ENCODE measurements at places on chromosomes 1 and 21.
A peak's percentile ranks its signal among the peaks of the same experiment; 100 is the strongest.

GRCh38 chr1:211285196-211285595 is 26.0 kb downstream of the RCOR3 start:
- no peak for DNase-seq

DNA sequence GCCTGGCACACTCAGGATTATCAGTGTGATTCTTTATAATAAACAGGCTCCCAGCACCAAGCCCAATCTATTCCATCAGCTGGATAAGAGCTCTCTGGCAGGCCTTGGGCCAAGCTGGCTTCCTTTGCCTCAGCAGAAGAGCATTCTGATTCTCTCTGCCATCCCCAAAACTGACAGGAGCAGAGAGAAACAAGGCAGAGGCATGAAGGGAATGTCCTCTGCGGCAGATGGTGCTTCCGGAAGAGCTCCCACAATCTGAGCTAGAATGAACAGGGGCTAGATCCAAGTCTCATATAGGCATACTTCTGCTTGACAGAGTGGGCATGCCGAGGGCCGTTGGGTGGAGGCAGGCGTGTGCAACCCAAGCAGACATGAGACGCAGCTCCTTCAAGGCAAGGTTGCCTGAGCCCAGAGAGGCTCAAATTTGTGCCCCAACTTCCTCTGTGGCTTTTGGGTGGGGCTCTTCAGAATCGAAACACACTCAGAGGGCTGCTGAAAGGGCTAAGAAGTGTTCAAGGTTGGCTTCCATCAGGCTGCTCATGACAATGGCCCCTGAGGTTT is 4.0 kb downstream of the CAPN2 start:
- no peak for DNase-seq

- DNase-seq = peak; percentile 50
Measured at GRCh38 chr1:48817505-48818114, 40.9 kb upstream of the BEND5 start.

- DNase-seq = peak; percentile 64
Measured at GRCh38 chr1:147201276-147201675, 23.9 kb downstream of the FMO5 start.

DNA sequence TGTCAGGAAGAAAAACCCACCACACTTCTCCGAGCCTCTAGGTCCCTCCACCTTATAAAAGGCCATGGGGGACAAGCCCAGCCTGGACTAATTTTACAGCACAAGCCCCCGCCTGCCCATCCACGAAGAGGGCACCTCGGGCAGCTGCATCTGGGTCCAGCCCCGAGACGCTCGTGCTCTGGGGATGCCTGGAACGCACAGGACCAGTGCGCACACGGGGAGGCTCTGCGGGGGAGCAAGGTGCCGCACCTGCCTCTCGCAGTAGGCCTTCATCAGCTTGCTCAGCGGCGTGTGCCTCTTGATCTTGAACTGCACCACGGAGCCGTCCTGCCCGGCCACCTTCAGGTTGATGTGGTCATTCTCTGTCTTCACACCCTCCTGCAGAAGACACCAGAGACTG is 4.1 kb downstream of the SUMO3 start:
- no peak for DNase-seq

GRCh38 chr1:13664451-13664850 is 35.5 kb upstream of the PRDM2 start:
- no peak for DNase-seq

- no peak for DNase-seq
Measured at GRCh38 chr21:46130831-46131587, 24.4 kb downstream of the FTCD start.

DNA sequence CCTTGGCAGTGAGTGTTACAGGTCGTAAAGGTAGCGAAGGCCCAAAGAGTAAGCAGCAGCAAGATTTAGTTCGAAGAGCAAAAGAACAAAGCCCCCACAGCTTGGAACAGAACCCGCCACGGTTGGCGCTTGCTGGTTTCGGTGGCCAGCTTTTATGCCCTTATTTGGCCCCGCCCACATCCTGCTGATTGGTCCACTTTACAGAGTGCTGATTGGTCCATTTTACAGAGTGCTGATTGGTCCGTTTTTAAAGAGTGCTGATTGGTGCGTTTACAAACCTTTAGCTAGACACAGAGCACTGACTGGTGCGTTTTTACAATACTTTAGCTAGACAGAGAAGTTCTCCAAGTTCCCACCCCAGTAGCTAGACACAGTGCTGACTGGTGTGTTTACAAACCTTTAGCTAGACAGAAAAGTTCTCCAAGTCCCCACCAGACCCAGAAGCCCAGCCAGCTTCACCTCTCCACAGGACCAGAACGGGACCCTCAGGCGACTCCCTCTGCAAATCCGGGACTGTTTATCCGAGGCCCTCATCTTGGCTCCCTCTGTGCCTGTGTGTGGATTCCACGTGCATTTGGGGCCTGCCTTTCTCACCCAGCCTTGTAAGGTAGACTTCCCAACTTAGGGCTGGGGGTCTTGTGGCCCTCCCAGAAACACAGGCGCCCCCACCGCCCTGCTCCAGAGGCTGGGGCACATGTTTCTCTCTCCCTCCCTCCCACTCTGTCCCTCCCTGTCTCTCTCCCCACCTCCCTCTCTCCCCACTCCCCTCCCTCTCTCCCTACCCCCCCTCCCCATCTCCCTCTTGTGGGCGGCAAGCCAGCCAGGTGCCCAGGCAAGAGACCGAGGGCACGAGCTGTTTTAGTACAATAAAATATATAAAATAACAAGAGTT is 12.6 kb downstream of the FTCD start:
- no peak for DNase-seq
